Kidney epithelial cell (primary cell): ENCODE measurements at places on chromosomes 5 and 9. TPM values are rescaled to one million over a fixed set of nuclear protein-coding genes. Genes with fewer than 3 reads are reported as not detected.
A peak's percentile ranks its signal among the peaks of the same experiment; 100 is the strongest.

The MXD3 gene
- total RNA-seq: 3.4 and 6.6 TPM in 2 replicates

- no peak for DNase-seq
Measured at GRCh38 chr5:124193371-124193789, 553.1 kb downstream of the ZNF608 start.

DNA sequence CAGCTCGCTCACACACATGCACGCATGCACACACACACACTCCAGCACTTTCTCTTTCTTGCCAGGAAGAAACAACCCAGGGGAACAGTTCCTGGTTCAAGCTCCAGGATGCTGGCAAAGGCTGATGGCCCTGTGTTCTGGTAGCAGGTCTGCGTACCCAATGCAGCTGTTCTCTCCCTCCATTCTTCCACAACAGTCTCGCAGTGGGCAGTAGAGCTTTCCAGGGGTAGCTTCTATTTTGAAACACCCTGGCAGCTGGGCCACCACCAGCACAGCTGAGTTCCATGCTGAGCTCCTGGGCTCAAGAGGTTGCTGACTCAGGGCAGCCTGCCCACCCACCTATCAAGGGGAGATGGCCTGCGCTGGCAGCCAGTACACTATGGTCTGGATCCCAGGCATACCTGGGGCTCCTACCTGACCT is 4.7 kb downstream of the VDAC1 start:
- DNase-seq: no peak

- DNase-seq: no peak
Measured at GRCh38 chr9:70625078-70625477, 210.6 kb upstream of the KLF9 start.

The AJM1 gene
- 0.75 and 0.96 TPM in 2 replicates for total RNA-seq

The GPR150 gene
- 0.25 TPM in 1 of 2 replicates, not detected in the other for total RNA-seq

DNA sequence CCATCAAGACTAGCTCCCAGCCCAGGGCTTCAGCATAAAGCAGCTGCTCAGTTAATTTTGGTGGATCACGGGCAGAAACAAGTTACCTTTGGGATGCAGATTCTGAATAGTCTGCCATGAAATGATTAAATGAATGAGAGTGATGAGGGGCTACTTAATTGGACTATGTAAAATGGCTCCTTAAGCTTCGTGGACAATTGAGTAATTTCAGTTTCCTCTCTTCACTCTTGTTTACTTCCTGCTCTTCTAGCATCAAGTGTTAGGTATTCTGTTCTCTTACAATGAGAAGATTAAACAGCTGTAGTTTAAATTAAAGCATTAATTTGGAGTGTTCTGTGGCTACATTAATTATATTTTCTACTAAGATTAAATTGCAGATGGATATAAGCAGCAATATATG is 28.1 kb downstream of the PIK3R1 start:
- no peak for DNase-seq

DNA sequence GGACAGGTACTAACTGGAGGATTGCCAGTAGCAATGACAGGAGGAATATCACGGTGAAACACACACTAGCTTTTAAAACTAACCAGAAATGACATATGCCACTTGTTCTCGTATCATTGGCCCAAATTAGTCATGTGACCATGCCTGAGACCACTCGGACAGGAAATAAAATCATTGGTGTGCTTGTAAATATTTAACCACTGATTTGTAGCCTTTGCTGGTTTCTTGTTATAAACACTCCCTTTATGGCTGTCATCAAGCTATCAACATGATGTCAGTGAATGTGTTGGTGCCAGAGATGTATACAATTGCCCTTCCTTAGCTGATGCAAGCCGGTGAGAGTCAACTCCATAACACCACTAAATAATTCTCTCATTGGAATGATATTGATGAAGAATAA is 123.7 kb upstream of the ANKH start:
- no peak for DNase-seq

The ZDHHC21 gene
- 7.5 and 7.7 TPM in 2 replicates for total RNA-seq

DNA sequence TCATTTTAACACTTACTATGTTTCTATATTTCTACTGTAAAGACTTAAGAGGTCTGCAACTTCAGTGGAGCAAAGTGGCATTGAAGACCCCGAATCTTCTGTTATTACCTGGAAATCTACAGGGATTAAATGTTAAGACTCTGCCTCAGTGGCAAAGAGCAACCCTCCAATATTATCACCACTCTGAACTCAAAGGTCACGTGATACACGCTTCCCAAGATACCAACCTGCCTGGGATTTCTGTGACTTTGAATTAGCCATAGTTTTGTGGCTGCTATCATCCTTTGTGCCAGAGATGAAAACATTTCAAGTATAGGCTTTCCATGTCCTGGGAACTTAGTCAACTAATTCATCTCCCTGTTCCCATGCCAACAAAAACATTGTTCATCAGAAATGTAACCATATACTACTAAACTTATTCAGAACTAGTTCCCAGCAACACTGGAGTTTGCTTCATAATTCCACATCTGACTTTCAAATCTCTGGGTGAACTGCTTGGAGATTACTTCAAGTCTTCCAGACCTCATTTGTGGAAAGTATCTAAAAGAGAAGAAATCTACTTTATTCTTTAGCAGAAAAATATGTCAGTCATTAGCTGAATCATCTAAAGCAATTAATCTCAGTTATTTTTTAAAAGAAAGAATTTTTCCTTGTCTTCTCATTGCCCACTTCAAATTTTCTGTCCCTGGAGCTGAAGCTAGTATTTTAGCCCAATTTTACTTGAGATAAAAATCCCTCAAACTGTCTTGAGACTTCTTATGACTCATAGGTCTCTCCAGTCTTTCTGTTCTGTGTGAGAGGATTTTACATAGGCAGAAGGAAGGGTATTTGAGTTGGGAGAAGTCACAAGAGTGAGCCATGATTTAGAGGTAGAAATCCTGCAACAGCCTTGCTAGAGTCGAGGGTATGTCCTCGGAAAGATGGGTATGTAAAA is 83.0 kb downstream of the ZNF462 start:
- no peak for DNase-seq

The TMOD1 gene
- total RNA-seq: 0.08 and 0.14 TPM in 2 replicates

- DNase-seq: no peak
Measured at GRCh38 chr5:111132731-111133435, 40.7 kb downstream of the WDR36 start.

DNA sequence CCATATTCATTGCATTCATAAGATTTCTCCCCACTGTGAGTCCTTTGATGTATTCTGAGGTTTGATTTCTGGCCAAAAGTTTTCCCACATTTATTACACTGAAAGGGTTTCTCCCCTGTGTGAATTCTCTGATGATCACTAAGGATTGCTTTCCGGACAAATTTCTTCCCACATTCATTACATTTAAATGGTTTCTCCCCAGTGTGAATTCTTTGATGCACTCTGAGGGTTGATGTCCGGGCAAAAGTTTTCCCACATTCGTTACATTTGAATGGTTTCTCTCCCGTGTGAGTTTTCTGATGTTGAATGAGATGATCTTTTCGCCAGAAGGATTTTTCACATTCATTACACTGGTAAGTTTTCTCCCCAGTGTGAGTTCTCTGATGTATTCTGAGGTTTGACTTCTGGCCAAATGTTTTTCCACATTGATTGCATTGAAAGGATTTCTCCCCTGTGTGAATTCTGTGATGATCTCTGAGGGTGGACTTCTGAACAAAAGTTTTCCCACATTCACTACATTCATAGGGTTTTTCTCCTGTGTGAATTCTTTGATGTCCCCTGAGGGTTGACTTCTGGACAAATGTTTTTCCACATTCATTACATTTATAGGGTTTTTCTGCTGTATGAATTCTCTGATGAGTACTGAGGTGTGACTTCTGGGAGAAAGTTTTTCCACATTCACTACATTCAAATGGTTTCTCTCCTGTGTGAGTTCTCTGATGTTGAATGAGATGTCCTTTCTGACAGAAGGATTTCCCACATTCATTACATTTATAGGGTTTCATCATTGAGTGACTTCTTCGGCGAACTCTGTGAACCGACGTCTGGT is 18.8 kb downstream of the ZNF510 start:
- DNase-seq: no peak

DNA sequence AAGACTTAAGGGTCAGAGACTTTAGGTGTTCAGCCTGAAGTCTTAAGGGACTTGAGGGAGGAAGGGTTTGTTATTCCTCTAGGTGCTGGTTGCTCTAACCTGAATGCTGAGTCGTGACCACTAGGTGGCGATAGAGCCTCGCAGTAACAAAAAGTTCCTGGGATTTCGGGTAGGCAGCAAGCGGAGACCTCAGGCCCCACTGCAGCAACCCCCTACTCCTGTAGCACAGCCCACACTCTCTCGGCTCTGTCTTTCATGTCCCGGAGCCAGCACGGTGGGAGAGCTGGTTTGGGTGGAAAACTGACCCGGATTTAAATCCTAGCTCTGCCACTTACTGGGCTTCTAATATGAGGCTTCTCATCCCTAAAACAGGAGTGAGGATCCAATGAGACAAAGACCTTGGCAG is 100.3 kb upstream of the PANK3 start:
- peak; percentile 14 for DNase-seq
